Activated CD4-positive, alpha-beta T cell treated with anti-CD3 and anti-CD28 coated beads for 24 hours (primary cell): ENCODE measurements at places on chromosomes 12 and 14.

DNA sequence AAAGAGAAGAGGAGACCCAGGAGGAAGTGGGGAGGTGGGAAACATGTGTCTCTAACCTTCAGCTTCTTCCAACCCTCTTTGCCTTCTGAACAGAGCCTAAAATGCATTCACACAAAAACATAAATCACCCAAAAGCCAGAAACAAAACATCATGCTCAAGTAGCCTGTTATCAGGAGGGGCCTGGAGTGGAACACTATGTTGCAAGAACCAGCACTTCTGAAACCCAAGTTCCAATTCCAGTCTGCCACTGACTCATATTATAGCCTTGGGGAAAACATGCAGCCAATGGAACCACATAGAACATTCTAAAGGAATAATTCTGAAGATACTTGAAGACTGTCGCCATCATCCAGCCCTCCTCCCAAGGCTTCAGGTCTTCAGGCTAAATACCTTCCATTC, 169.8 kb upstream of the PLXNC1 start:
- no peak for DNase-seq

GRCh38 chr12:20210621-20211215, 157.6 kb upstream of the PDE3A start:
- no peak for DNase-seq

- no peak for DNase-seq
These were observed 29.0 kb upstream of the NINJ2 start for GRCh38 chr12:692274-692673.

DNA sequence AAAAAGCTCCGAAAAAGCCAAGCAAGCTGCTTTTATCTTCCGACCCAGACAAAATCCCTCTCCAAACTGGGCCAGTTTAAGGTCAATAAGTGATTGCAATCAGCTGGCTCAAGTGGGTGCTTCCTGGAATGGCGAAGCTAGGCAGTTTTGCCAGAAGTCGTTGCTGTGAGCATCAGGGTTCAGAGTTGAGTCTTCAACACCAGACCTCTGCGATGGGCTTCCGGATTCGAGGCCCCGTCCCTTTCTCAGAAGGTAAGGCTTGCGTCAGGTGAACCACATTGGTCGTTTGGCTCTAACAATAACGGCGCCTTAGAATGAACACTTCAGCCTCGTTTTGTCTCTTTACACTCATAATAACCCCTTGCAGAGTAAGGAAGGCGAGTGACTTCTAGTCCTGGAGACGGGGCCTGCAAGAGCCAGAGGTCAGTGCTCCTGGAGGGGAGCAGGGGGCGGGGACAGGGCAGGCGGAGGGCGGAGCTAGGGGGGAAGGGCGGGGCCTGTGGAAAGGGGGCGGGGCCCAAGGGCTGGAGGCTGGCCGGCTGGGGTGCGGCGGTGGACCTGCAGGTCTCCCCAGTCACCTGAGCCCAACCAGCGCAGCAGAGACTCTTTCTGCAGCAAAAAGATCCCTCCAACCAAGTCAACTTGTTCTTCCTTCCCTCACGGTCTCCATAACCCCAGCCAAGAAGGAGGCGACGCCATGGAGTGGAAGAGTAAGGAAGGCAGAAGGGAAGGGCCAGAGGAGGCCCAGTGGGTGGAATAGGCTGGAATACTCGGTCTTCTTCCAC, 34.0 kb upstream of the NFYB start:
- DNase-seq = no peak

DNA sequence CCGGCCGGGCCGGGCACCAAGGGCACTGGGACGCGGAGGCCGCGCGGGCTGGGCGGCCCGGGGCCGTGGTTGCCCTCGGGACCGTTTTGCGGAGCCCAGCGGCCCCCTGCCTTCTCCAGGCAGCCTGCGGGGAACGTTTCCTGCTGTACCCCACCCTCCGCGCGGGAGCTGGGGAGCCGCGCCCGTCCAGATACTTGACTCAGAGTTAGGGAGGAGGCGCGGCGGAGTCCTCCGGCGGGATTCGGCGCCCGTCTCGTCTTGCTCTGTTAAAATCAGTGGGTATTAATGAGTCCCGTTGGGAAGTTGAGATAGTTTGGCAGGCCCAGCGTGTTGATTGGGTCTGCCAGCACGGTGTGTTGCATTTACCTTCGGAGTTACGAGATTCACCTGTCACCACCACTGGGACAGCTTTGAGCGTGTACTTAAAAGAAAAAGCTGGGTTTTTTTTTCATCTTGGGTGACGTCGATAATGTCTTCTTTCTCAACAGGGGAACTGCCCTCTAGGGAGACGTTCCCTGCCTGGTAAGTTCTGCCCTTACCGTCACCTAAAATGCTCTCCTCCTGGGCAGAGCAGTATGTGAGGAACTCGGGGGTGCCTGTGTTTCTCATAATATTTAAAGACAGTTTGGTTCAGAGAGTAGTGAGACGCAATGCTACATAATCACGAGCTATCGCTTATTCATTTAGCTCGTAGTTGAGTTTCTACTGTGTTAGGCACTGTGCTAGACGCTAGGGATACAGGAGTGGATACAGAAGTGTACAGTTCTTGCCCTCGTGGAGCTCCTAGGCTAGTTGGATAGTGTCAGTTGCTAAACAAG, 596 bp downstream of the DLST start:
- no peak for DNase-seq

DNA sequence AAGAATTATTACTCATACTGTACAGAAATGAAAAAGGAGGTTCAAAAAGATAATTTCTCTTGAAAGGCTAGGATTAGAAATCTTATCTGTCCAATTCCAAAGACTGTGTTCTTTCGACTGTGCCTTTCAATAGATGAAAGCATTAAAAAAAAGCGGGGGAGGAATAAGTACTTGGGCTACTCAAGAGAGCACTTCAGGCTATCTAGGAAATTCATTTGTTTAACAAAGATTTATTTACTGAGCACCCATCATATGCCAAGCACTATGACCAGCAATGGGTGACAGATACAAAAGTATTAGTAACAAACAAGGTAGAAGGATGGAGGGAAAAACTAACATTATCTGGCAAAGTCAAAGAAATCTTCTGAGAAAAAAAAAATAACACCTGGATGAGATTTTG, 37.4 kb downstream of the SENP1 start:
- DNase-seq = no peak

DNA sequence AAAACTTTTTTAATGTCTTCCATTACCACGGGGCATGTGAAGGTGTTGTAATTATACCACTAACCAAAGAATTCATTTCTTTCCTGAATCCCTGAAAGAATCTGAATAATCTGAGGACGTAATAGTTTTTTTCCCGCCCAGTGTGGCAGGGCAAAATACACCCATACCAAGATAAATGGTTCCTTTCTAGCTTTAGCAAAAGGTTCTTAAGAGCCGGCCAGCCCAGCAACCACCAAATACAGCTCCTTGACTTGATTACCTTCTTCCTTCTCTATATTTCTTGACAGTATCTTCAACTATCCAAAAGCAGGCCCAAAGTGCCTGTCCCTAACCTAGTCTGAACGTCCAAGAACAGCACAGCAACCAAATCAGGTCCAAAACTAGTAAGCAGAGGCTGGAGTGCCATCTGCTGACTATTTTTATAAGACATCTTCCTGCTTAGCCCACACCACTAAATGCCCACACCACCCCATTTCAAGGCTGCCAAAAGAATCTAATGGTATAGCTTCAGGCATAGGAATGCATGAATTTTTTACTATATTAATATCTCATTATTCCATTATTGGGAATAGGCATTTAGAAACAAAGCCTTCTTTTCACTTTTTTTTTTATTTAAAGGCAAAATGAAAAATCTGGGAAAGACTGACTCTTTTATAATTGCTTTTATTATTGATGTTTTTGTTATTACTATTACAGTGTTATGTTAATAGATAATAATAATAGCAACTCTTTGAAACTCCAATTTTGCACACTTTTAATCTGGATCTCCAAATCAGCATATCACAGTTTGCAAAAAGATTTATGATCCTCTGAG, 524.4 kb downstream of the MED13L start:
- no peak for DNase-seq

GRCh38 chr12:74021937-74022336, 515.7 kb upstream of the ATXN7L3B start:
- DNase-seq = no peak

- no peak for DNase-seq
These were observed 2.1 kb downstream of the CSRP2 start for GRCh38 chr12:76876696-76877229.

GRCh38 chr12:88052686-88053085, 23.5 kb upstream of the C12orf50 start:
- DNase-seq = no peak

GRCh38 chr12:26295001-26295400, 99.6 kb downstream of the SSPN start:
- DNase-seq = no peak

DNA sequence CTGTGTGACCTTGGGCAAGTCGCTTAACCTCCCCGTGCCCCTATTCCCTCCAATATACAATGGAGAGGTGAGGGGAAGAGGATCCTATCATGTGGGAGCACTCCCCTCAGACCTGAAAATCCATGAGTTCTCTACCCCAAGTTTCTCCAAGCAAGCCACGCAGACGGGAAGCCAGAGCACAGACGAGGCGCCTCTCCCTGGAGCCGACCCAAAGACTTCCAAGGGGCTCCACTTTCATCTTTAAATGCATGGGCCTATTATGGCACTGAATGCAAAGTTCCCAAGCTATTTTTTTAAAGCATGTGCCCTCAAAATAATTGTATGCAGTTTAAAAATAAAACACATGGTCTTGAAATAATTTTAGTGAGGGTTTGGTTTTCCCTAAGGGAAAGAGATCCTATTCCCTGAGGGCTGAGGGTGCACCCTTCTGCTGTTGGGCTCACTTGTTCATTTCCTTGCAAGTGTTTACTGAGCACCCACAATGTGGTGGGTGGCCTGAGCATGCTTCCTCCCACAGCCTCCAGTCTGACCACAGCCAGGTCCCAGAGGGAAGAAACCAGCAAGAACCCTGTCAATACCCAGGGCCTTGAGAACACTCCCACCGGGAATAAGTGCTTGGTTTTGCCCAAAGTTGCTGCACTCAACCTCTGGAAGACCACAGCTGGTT, 14.6 kb downstream of the CMKLR1 start:
- DNase-seq = no peak

- no peak for DNase-seq
These were observed 77.6 kb downstream of the PTPRR start for GRCh38 chr12:70842942-70843341.

DNA sequence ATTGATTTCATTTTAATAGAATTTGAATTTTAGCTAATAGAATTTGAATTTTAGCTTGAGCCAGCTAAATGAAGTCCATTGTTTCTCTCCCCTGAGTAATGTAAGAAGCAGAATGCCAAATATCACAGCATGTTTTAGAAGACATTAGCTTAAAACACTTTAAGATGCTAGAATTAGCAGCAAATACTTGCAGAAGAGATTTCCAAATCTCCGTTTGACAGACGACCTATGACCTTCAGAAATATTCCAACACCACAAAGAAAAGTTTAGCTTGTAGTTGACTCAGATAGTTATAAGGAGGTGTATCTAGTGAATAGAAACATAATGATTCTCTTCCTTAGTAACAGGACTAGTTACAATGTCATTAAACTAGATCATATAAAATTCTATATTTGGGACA, 51.7 kb upstream of the MYF6 start:
- DNase-seq = no peak

GRCh38 chr14:92471919-92472318, 41.7 kb upstream of the RIN3 start:
- DNase-seq = no peak

GRCh38 chr14:85483037-85483436, 46.9 kb upstream of the FLRT2 start:
- no peak for DNase-seq

GRCh38 chr12:68454892-68455291, 122.7 kb upstream of the MDM1 start:
- DNase-seq = no peak

DNA sequence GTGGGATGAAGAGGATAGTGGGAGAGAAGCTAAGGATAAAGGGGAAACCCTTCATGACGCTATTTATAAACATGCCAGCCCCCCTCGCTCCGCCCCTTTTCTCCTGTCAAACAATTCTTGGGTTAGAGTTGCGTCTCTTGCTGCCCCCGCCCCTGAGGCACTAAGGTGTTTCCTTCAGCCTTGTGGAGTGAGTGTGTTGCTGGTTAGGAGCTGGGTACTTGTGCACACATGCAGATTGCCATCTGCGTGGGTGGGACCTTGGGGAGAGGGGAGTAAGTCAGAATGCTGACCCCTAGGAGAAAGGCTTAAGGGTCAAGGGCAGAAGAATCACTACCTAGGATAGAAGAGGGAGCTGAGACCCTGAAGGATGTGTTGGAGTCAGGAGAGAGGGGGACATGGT, 5.4 kb downstream of the FOXJ2 start:
- DNase-seq = no peak

DNA sequence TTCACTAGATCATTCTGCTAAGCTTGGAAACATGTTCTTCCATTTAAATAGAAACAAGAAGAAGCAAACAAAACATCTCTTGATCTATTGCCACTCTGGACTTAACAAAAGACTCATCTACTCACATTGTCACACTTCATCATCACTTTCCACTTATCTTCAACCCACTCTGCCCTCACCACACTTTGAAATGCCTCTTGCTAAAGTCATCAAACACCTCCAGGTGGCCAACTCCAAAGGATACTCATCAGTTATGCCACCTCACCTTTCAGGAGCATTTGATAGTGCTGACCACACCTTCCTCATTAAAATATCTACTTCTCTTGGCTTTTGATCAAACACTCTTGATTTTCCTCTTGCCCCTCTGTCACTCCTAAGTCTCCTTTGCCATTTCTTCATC, 7.2 kb downstream of the EFCAB11 start:
- DNase-seq = no peak

DNA sequence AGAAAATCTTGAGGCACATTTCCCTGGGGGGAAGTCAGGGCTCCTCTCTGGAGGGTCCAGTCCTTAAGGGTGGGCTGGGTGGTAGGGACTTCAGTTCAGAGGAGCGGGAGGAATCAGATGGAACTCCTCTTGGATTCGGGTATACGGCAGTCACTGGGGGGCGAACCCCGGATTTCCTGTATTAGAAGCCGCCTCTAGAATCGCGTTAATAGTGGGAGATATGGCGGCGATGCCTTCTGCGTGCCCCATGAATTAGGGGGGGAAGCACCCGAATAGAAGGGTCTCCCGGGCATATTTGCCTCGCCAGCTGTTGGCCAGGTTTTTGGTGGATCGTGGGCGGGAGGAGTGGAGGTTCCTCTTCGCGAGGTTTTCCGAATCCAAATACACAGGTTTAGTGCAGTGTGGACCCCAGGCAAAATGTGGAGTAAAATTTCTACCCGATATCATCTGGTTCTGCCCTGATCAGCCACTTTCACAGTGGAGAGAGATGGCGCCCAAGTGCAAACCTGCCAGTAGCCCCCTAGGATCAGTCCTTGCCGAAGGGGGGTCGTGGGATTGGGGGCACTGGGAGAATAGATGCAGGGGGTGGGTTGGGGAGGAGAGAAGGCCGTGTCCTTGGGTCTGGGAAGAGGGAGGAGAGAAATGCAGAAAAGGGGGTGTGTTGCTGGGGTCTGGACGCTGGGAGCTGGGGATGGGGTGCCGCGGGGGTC, 628 bp downstream of the MEG3 start:
- DNase-seq = no peak

- DNase-seq = no peak
These were observed 99.5 kb downstream of the PRIMA1 start for GRCh38 chr14:93688820-93689219.
